NCI-H1092 treated with DMSO at 0.1 percent for 48 hours (cell line): ENCODE measurements at places on chromosomes 7 and 10.

- no peak for DNase-seq
Measured at GRCh38 chr10:91528768-91529167, 104.1 kb downstream of the PPP1R3C start.

GRCh38 chr7:7647495-7648036 is 7.0 kb downstream of the UMAD1 start:
- DNase-seq, result no peak

DNA sequence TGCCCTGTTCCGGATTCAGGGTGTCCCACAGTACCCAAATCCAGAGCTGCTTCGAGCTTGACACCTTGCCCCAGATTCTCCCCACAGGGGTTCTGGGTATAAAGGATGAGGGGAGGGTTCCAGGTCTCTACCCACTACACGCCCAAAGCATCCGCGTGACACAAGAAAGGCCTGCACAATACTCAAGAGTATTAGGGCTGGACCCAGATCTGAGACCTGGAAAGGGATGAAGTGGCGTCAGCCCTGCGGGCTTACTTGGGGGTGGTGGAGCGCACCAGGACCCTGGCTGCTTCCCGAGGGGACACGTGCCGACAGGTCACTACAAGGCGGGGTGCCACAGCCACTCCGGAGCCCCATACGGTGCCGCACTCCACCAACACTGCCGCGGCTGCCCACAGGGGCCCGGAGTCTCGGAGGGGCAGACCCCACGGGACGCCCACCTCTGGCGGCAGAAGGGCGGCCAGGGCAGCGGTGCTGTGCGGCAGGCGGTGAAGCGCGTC is 1.3 kb downstream of the TYSND1 start:
- DNase-seq, result no peak

DNA sequence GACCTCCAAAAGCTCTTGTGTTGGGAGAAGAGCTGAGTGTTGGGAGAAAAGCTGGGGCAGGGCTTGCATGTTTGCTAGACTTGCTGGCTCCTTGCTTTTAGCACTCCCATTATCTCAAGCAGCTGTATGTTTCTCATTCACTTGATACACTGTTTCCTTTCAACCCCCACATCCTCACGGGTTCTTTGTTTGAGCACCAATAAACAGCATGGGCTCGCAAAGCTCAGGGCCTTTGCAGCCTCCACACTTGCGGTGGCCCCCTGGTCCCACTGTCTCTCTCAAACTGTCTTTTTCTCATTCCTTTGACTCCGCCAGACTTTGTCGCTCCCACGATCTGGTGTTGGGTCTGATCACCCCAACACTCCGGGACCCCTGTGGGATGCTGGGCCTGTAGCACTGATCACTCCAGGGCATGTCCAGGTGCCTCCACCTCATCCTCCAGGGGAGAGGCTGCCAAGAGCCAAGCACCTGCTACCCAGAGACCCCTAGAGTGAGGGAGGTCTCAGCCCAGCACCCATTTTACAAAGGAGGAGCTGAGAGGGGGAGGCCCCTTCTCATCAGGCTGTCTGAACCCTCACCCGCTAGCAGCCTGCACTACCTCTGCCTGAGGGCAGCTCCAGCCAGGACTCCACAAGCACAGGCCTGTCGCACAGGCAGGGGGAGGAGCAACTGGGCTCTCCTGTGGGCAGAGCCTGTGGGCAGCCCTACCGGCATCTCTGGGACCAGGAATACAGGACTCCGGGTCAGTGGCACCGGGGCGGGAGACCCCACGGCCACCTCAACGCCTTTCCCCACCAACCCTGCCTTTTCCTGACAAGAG is 49.1 kb upstream of the MSMB start:
- no peak for DNase-seq

GRCh38 chr7:18504965-18505364 is 9.4 kb downstream of the HDAC9 start:
- DNase-seq, result no peak

GRCh38 chr7:30975256-30975899 is 11.6 kb downstream of the GHRHR start:
- DNase-seq, result no peak

- DNase-seq, result no peak
Measured at GRCh38 chr7:29610086-29610485, 46.5 kb downstream of the PRR15 start.

DNA sequence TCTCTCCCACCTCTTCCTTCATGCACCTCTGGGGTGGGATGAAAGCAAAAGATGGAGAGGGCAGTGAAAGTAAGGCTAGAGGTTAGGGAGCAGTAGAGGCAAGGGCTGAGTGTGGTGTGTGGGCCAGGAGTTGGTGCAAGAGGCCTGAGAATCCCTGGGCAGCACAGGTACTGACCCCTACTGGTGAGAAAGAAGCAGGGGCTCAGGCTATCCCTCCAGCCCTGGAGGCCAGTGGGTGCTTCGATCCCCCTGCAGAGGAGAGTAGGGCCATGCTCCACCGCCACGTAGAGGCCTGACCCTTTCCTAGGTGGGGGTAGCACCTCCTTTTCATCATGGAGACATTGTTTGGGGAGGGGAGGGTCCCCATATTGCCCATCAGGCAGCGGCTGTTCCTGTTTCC is 9.8 kb downstream of the CDHR1 start:
- no peak for DNase-seq

DNA sequence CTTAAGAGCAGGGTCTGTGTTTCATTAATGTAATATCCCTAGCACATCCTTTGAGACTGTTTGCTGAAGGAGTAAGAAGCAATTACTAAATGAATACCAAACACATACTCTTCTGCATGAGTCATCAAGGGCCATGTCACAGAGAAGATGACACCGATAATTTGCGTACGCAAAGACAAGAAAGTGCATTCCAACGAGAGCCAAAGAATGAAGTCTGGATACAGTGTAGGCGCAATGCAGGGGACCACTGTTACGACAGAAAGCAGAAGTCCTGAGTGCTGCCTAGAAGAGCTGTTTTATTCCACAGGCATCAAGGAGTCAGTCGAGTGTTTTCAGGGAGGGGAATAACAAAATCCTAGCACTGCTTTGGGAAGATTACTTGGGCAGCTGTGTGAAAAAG is 62.7 kb downstream of the VPS41 start:
- DNase-seq, result no peak
